ENCODE measurements at places on chromosomes 3 and 15.

DNA sequence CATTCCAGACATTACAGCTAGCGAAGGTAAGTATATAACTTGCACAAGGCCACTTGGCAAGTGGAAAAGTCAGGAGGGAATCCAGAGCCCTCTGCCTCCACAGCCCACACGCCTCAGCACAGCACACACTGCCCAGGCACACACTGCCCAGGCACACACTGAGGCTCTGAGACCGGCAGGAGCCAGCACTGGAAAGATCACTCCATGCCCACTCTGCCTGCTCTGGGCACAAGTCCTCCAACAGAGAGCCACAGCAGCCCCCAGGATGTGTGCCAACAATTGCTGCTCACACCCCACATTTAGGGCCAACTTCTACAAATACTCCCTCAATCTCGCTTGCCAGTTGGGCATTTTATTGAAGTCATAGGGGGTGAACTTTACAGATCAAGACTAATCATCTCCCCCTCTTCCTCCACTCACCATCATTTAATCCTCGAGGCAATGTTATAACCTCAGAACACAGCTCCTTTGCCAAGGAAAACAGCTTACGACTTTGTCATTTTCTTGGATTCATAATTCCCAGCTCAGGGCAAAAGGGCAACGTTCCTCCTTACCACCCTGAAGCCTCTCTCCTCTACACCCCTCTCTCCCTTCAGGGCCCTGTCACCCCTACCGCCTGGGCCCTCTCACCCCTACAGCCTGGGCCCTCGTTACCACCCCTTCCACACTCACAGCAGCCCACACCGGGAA is 53.0 kb upstream of the TPM1 start:
- DNase-seq = no peak

- DNase-seq = no peak
Measured at GRCh38 chr3:100737334-100737733, 28.0 kb downstream of the TFG start.

DNA sequence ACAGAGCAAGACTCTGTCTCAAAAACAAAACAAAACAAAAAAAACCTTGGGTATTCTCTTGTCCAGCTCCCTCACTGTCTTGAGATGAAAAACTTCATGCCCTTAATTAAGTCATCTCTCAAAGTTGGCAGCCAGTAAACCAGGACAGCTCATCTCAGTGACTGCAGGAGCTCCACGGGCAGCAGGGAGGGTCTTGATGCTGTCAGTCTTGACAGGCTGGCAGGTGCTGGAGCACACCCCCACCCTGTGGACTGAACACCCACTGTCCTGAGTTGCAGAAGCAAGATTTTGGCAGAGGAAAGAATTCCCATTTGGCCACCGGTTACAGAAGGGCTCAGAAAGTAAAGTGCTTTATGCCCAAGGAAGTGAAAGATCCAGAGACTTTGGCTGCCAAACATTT is 8.0 kb downstream of the DNAJA4 start:
- DNase-seq = no peak

DNA sequence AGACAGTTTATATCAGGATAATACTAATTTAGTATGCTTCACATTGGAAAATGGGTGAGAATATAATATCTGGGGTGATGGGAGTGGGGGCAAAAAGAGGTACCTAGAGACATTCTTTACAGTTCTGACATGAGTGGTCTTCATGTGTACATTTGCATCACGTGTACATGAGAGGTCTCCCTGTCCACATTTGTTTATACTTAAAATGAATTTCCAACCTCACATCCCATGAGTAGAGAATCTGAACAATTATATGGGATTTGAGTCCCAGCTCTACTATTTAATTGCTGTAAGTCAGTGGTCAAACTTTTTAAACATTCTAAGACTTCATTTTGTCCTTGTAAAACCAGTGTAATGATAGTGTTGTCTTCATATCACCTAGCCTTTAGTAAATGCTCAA is 408.4 kb downstream of the NAALADL2 start:
- DNase-seq = no peak
